ENCODE measurements at places on chromosomes 2 and 18.

DNA sequence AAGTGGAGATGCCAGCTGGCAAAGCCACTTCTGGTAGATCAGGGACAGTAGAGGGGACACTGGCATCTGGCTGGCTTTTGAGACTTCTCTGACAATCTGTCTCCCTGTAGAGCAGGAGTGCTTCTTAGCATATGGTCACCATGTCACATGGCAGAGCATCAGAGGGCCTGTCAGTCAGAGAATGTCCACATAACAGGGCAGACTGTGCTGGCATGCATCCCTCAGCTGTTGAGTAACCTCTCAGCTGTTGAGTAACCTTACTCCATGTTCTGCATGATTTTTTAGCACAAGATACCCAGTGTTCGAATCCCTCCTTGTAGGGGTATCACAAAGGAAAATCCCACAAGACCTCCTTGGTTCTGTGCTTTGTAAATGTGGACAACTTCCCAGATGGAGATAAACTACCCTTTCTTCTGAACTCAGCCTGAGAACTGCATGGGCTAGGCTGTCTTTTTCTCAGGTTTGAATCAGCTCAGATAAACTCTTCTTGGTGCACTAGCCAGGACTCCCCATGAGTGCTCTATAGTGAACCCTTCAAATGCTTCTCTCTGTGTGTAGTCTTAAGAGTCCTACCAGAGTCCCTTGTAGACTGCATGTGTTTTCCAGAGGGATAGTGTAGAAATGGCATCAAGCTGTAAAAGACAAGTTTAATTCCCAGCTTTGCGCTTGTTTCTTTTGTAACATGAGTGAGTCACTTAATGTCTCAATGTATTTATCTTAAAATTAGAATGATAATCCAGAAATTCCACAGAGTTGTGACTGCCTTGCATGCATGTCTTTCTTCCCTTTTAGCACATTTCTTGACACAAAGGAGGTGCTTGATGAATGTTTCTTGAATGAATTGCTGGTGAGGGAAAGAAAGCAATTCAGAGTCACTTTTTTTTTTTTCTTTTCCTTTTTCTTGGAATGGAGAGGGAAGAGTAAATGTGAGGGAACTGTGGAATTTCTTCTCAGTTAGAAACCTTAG is 442.3 kb upstream of the HNMT start:
- DNase-seq: no peak

GRCh38 chr18:22674272-22674671 is 256.6 kb upstream of the CTAGE1 start:
- no peak for DNase-seq

DNA sequence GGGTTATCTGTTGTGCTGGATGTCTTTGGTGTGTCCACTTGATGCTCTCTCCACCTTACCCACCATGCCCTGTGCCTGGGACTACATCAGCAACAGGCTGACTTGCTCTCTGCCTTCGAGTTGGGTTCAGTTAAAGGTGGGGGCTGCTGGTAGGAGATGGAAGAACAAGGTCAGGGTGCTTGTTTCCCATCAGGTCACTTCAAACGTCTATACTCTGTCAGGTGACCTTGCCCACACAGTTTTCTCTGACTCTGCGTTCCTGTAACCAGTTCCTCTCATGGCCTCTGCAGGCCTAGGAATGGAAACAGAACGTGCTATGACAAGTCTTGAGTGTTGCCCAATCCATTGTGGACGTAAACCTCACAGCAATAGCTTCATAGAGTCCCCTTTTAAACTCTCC is 38.4 kb upstream of the PAPOLG start:
- DNase-seq: no peak

DNA sequence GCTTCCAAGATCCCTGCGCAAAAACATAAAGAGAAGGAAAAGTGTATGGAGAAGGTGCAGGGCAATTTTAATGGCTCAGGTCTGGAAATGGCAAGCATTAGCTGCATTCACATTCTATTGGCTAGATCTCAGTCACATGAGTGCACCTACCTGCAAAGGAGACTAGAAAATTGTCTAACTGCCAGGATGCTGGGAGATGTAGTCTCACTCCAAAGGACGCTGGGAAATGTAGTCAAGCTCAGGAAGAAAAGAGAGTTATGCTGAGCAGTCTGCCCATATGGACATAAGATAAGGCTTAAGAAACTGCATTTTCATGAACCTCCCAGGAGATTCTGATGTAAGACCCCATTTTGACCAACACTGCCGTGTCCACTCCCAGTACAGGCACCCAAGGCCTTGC is 9.5 kb upstream of the KLHL29 start:
- DNase-seq: no peak
